ENCODE measurements at places on chromosomes 6 and 20.
A peak's percentile ranks its signal among the peaks of the same experiment; 100 is the strongest.

DNA sequence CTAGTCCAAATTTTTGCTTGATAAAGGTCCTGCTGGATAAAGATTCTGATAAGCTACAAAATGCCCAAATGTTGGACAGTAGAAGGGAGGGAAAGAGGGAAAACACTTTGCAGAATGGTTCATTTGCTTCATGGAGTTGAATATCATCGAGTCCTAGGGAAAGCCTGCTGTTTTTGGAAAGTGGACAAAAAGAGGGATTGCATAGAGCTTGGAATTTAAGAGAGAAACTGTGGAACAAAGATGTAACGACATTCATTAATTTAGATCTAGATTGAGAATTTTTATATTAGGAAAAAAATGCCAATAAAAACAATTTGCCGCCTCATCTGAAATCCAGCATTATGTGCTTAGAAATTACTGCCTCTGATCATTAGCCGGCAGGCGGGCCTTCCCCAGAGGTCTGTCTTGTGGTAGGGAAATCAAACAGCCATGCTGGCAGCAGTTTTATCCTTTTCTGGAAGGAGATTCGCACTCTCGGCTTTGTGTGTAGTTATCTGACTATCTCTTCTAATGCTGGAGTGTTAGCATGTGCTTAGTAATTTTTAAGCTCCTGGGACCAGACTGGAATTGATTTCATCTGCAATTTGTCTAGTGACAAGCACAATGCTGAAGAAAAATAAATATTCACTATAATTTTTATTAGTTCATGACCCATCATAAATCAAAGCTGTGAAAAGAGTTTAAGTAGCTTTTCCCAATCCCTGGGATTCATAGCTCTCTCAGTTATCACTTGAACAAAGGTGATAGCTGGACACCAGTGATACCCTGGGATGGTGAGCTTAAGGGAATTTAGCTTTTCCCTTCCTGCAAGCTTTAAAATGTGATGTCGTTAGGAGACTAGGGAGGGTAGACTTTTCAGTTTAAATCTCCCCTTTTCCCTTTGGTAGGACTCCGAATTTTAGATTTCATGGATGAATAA is 329.5 kb downstream of the PRL start:
- DNase-seq = no peak

DNA sequence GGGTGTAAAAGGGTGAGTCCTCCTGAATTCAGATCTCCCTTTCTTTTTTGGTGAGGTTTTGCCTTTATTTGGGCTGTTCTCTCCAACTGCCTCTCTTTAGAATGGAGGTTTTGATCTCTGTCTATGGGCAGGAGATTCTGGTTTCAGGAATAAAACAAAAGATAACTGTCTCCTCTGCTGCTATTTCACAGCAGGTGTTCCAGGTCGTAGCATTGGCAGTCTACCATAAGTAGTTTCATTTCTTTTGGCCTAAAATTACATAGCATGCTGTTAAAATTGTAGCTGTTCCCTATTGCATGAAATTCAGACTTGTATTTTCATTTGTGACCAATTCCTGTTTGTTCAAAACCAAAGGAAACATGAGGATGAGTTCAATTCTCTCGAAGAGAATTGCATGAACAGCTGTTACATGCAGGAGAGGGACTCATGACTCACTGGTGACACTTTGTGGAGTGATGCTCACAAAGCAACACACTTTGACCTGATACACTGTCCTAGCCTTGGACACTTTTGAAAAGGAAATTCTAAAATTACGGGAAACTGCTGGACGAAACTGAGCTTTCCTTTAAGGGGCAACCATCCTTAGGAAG is 76.8 kb upstream of the SIRPG start:
- DNase-seq = no peak

DNA sequence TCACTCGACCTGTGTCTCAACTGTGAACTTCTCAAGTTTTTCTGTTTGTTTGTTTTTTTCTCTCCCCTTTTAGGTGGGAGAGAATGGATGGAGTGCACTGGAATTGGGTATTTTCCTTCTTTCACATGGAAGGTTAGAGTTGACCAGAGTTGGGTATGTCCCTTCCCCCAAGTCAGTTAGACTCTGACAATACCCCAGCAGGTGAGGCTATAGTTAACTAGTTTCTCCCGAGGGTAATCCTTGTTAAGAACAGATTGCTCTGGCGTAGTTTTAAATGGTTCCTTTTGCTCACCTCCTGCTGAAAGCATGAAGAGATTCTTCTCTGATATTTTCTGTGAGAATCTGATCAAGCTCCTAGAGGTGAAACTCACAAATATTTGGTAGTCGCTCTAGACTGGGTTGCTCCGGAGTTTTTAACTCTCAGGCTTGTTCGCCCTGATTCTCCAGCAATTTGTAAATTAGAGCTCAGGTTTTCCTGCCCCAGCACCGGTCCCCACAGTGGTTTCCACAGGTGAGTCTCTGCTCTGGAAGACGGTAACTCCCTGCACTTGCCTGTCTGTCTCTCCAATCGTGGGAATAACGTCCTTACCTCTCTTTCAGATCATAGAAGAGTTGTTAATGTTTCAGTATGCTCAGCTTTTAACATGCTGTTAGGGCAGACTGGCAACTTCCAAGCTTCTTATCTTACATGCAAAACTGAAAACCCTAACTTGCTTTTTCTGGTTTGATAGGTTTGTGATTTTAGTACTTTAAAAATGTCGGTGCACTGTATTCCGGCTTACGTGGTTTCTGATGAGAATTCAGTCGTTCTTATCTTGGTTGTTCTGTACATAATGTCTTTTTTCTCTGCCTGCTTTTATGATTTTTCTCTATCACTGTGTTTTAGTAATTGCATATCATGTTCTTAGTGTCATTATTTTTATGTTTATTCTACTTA is 111.2 kb upstream of the HIVEP1 start:
- DNase-seq = no peak

DNA sequence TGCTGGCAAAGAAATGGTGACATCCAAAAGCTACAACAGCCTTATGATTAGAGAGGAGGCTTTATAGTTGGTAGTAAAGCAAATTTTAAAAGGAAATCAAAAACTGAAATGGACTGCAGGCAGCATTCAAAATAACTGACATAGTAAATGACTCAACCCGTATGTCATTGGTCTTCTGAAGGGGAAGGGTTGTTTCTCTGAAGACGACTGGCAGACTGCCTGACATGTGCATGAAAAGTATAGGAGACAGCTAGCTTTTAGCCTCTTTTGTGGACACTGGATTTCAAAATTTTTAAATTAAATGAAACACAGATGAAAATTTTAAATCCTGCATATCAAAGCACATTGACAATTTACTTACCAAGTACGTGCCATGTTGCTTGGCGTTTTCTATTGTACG is 90.7 kb downstream of the TRMT6 start:
- no peak for DNase-seq

GRCh38 chr6:130070792-130071191 is 52.4 kb downstream of the L3MBTL3 start:
- DNase-seq = peak; percentile 27

- DNase-seq = no peak
Observed at GRCh38 chr20:63363981-63364561, 2.9 kb upstream of the CHRNA4 start.

DNA sequence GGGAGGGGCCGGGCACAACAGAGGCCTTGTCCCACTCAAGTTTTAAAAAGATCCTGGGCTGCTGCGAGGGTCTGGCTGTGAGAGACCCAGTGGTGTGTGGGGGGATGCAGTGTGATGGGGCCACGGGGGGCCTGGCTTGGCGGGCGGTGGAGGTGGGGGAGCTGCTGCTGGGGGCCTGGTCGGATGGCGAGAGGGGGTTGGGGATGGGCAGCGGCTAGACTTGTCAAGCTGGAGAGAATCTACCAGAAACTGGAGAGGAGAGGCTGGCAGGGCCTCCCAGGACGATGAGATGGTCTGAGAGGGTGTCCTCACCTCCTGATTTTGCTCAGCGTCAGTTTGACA is 5.1 kb downstream of the RPS21 start:
- no peak for DNase-seq

DNA sequence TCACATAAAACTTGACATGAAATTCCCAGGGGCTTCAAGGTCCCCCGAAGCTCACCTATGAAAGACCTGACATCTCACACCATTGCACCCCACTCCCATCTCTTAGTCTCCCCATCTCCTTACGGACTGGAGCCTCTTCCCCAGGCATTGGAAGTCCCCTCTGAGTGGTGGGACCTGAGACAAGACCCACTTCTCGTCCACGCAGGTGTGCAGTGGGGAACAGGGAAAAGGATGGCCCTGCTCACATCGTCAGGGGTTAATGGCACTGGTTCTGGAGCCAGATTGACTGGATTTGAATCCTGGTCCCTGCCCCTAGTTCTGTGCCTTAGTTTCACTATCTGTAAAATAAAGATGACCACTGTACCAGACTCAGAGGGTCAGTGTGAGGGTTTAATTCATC is 15.5 kb downstream of the ADGRF1 start:
- no peak for DNase-seq

- no peak for DNase-seq
Observed at GRCh38 chr20:39851459-39851858, 837.6 kb downstream of the MAFB start.

GRCh38 chr6:20180935-20181334 is 31.3 kb downstream of the MBOAT1 start:
- no peak for DNase-seq

GRCh38 chr20:40294747-40295146 is 394.3 kb downstream of the MAFB start:
- no peak for DNase-seq

- DNase-seq = peak; percentile 37
Observed at GRCh38 chr6:44304282-44305199, 8.6 kb downstream of the AARS2 start.

- no peak for DNase-seq
Observed at GRCh38 chr6:107280791-107281190, 165.5 kb upstream of the BEND3 start.

DNA sequence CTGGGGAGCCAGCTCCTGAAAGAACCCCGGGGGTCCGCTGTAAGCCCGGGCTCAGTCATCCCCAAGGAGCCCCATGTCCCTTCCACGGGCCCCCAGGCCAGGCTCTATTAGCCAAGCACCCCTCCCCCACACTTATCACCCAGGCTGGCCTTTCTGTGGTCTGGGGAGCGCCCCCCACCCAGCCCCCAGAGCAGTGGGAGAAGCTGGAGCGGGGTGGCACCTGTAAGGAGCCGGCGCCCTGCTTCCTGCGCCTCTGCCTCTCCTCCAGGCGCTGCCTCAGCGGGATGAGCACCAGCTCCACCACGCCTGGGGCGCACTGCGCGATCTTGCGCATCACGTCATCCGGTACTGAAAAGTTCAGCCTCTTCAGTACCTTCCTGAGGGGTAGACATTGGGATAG is 2.3 kb downstream of the SPEF1 start:
- DNase-seq = no peak

DNA sequence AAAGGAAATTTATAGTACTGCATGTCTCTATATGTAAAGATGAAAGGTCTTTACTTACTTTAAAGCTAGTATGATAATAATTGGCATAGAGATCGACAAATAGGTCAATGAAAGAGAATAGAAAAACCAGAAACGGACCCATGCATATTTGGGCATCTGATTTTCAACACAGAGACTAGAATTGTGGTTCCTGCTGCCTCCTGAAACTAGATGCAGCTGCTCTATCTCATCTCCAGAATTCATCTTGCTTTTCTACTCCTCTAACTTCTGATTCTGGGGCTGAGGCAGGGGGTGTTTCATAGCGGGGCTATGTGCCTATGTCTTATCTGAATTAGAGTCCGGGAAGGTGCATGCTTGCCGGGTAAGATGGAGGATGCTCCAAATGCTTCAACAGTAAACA is 105.9 kb downstream of the ADTRP start:
- no peak for DNase-seq

GRCh38 chr20:16241911-16242310 is 331.3 kb downstream of the KIF16B start:
- no peak for DNase-seq

DNA sequence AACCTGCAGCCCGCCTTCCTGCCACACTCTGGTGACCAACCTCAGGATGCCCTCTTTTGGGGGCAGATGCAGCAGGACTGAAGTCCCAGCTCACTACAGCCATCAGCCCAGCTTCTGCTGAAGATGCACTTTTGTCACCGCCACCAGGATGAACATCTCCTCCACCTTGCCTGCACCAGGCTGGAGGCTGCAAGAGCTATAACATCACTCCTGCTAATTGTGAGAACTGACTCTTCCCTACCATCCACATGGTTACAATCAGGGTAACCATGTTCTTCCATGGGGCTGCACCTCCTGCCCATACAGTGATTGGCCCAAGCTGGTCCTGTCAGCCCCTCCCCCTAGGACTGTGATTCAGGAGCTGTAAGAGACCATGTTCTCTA is 2.0 kb upstream of the ACTL10 start:
- DNase-seq = no peak

DNA sequence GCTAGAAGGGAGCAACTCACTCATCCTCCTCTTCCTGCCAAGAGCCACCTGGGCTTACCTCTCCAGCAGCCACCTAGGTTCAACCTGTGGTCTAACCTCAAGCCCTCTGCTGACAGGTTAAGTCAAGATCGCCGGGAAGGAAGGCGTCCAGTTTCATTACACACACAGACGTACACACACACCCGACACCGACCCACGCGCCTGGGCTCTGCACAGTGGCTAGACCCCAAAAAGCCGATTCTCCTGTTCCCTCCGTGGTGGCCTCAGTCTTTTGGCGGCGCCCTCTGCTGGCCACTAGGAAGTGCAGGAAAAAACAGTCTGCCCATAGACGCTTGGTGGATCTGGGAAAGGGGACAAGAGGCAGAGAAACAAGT is 52.8 kb downstream of the MRPL14 start:
- DNase-seq = no peak

DNA sequence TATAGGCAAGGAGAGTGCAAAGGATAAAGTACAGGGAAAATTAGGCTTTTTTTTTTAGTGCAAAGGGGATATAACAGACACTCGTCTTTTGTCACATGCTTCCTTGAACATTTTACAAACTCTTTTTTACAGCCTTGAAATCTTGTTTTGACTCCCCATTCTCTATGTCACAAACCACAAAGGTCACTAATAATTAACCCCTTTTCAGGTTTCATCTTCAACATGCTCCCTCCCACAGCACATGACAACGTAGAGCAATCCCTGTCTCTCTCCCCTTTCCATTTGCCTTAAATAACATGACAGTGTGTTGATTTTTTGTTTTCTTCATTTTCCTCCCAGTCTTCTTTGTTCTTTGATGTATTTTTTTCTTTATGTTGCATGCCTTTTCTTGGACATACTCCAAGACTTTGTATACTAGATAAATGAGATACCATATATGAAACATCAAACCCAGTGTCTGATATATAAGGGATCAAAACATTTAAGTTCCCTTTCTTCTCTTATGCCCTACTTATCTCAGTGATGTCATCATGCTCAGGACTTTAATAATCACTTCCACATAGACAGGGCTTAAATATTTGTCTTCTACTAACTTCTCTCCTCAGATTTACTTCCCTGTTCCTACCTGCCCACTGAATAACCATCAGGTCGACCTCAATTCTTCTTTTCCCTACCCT is 378.7 kb upstream of the HSF2 start:
- DNase-seq = no peak

GRCh38 chr20:15491575-15491974 is 1081.7 kb downstream of the KIF16B start:
- DNase-seq = no peak

All from NCI-H146 (cell line).